Activated T-helper 1 cell treated with anti-CD3 and anti-CD28 coated beads, Interleukin-12 subunit alpha, Interleukin-12 subunit beta, Interleukin-2, Interleukin-4 antibody, amounts not matched to agents 30 ng/mL and 10 ng/mL and 1 ng/mL, durations not matched to agents 14 hours and 24 hours and 36 hours (primary cell): ENCODE measurements at places on chromosomes 1 and 21. TPM values are rescaled to one million over a fixed set of nuclear protein-coding genes. Genes with fewer than 3 reads are reported as not detected.

DNA sequence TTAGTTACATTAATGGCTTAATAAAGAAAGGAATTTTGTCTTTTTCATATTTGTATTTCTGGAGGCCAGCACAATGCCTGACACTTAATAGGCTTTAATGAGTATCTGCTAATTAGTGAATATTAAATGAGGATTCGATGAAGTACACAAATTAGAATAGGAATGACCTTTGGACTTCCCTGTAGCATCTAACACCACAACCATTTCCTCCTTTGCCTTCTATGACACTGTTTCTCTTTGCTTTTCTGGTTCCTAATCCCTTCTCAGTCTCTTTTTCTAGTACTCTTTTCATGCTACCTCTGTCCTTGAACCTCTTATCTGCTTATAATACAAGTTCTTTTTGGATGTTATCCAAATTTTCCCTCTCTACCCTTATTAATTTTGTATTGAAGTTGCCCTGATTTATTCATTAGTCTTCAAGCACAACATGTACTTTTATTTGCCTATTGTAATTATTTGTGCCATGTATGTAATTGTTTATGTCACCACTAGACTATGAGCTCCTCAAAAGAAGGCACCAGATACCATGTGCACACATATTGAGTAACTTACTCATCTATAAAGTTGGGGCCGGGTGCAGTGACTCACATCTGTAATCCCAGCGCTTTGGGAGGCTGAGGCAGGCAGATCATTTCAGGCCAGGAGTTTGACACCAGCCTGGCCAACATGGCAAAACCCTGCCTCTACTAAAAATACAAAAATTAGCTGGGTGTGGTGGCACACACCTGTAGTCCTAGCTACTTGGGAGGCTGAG is 23.8 kb downstream of the RPS27 start:
- no peak for DNase-seq

DNA sequence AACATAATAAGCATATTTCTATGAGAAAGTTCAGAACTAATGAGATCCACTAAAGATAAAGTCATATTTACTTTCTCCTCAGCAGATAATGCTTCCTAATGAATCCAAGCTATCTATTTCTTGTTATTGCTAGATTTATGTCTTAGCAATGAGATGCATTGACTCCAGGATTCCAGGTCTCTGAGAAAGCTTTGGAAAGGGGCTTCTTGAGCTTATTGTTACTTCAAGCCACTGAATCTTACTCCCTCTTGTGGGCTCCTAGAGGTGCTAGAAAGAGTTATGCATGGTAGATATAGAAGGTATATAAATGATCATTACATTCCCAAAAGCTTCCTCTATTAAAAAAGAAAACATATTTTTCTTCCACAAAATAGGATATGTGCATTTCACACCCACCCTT is 246.4 kb upstream of the ADAMTS5 start:
- DNase-seq: no peak

GRCh38 chr1:201585093-201585483 is 46.2 kb downstream of the NAV1 start:
- no peak for DNase-seq

DNA sequence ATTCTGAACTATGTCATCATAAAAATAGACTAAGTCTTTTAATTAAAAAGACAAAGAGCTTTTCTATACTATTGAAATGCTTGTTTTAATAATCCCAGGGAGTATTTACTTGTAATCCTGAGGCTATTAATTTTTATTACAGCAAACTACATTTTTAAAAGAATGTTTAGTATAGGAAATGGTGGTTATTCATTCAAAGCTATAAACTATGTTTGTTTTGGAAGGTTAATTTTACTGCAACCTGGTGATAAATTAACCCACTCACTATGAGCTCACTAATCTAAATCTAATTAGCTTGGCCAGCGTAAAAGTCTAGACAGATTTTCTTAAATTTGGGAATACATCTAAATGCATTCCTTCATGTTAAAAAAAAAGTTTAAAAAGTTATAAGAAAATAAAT is 13.8 kb upstream of the EYA3 start:
- no peak for DNase-seq

GRCh38 chr1:99614728-99615127 is 31.2 kb upstream of the PALMD start:
- no peak for DNase-seq

GRCh38 chr1:103448560-103448959 is 76.9 kb upstream of the RNPC3 start:
- no peak for DNase-seq

- no peak for DNase-seq
These were observed 187.1 kb downstream of the GRIK3 start for GRCh38 chr1:36847186-36847585.

DNA sequence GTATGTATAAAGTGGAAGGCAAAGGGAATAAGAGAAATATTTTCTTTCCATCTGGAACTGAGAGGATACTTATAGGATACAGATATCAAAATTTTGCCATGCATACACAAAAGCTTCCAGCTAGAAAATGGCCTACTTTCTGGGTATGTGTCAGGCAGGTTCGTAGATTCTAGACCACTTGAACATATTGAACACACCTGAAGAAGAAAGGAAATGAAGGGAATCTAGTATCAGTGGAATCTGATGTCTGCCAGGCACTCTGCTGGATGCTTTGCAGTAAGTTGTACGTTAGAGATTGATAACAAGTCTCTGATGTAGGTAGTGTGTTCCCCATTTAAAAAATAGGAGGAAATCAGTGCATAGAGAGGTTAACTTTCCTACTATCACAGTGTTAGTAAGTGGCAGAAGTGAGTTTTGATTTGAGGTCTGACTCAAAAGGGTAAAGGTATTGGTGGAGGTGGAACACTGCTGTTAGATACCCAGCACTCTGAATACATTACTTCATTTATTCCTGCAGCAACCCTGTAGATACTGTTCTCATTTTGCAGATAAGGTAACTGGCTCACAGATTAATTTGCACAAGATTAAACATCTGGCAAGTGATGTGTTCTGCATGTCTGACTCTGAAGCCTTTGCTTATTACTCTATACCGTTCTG is 3.0 kb downstream of the CAMSAP2 start:
- DNase-seq: no peak

GRCh38 chr1:12615865-12616708 is 1.9 kb downstream of the DHRS3 start:
- no peak for DNase-seq

- DNase-seq: no peak
These were observed 190.7 kb upstream of the MAP1LC3C start for GRCh38 chr1:242189591-242189990.

- no peak for DNase-seq
These were observed 379.1 kb downstream of the SIPA1L2 start for GRCh38 chr1:232250838-232251237.

ZMYM4 gene
- total RNA-seq: 25.1 and 33.0 TPM in 2 replicates

GBP2 gene
- 225 and 229 TPM in 2 replicates for total RNA-seq

SPRR1B gene
- not detected in 2 replicates for total RNA-seq

CFAP141 gene
- total RNA-seq: not detected in 2 replicates
